ENCODE measurements at places on chromosomes 1 and 21.

GRCh38 chr1:201309416-201309815 lies 26.1 kb downstream of the PKP1 start:
- DNase-seq: no peak

- no peak for DNase-seq
Observed at GRCh38 chr1:94719926-94720793, 100.0 kb upstream of the SLC44A3 start.

GRCh38 chr1:245888809-245889208 lies 618.3 kb downstream of the SMYD3 start:
- DNase-seq: no peak

GRCh38 chr1:187891993-187892682 lies 1063.4 kb downstream of the PLA2G4A start:
- DNase-seq: no peak

Data from stimulated activated CD8-positive, alpha-beta memory T cell treated with anti-CD3 and anti-CD28 coated beads, Interleukin-4, amount 100 ng/mL, for 1 hour (primary cell).